NCI-H1417 treated with DMSO at 0.1 percent for 48 hours (cell line): ENCODE measurements at places on chromosomes 11 and 22.

GRCh38 chr11:65572356-65573051, at the start of gene FAM89B:
Gene FAM89B, plus strand, starts transcription at chr11:65572538. Its CDS starts 132 bp downstream, at chr11:65572670.
- DNase-seq: no peak

GRCh38 chr22:22748297-22748743, 103.9 kb downstream of the GGTLC2 start:
- no peak for DNase-seq

- no peak for DNase-seq
Measured at GRCh38 chr22:27671413-27671935, 130.1 kb downstream of the MN1 start.

- no peak for DNase-seq
Measured at GRCh38 chr22:20427945-20428417, 9.6 kb downstream of the SCARF2 start.

GRCh38 chr11:75480185-75481175, 45.3 kb downstream of the GDPD5 start:
- DNase-seq: no peak

DNA sequence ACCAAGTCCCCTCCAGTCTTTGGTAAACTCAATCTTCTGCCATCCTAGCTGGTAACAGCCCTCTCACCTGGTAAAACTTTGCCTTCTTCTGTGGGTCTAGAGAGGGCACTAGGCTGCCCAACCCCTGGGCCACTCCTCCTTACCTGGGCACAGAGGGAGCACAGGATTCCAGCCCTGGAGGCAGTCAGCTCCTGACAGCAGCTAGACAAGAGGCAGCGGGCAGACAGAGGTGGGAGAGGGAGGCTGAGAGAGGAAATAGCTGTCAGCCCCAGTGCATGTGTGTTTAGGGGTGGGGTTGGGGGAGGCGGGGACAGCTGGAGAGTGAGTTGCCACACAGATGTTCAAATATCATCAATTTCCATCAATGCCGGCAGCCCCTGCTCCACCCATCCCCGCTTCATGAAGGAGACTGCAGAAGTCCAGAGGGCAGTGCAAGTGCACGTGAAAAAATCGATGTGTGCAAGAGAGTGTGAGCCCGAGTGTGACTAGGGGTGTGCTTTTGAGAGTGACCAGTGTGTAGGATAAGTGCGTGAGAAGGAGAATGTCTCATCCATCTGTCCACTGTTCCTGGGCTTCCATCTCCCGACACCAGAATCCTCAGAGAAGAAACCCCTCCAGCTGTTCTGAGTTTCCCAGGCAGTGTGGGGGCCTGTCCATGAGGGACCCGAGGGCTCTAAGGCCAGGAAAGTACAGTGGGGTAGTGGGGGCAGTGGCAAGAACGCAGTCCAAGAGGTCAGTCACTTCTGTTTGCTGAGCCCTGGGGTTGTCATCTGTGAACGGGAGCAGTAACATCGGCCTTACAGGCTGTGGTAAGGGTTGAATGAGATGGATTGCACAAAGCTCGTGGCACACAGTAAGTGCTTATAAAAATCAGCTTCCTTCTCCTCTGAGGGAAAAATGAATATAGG, at the start of gene PTGDR2:
TSS of gene PTGDR2 (minus strand) at position 225 of the 908 bp plus-strand sequence. CDS start 2,228 bp downstream, outside the sequence.
- no peak for DNase-seq

DNA sequence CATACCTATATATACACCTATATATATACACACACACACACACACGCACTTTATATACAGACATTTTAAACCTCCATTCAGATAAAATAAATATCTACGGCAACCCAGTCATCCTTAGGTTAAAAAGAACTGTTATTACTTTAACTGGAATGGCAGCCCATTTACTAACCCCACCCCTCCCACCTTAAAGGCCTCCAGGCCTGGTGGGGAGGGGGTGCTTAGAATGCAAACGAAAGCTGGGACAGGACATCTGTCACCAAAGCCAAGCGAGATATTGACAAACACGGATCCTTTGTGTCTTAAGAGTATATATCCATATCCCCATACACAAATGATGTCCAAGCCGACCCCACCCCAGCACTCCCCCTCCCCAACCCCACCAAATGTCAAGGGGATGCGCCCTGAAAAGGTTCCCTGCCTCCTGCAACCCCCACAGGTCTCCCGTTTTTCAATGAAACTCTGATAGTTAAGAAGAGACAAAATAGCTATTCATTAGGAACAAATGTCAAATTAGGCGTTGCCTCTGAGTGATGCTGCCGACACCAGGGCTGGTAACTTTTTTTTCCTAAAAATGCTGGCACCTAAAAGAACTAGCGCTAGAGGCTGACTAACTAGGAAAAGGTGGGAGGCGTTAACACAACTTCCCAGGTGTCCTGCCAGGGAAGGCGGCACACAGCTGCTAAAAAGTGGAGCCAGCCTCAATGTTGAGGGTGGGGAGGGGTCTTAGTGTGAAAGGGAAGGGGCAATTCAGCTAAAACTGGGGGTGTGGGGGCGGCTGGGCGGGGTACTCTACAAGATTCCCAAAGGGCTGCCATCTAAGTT, 5.6 kb downstream of the MN1 start:
- DNase-seq: no peak

DNA sequence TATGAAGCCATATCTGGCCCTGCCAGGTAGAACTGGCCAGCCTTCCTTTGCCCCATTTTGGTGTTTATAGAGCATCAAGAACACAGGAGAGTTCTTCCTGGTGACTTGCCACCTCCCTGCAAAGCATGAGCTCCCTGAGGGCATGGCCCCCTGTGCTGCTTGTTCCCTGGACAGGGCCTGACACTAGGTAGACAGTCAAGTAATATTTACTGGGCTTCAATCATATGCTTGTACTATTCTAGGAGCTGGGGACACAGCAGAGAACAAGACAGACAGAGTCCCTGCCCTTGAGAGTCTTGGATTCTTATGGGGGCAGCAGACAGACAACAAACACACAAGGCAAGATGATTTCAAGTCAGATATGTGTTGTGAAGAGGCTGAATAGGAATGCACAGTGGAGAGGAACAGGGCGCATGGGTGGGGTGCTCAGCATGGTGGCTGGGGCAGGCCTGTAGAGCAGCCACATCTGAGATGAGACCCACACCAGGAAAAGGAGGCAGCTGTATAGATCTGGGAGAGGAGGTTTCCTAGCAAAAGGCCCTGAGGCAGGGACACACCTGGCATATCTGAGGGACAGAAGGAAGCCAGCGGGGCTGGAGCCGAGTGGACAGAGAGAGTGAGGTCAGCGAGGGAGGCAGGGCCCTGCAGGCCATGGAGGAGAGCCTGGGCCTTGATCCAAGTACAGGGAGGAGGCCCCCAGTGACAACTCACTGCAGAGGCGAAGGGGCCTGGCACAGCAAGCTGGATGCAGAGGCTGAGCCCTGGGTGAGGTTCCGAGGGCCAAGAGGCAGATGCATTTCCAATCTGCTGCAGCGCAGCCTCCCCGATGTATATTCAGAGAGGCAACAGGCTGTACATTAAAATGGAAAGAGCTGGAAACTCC, 10.2 kb upstream of the CBX6 start:
- DNase-seq: no peak
